ENCODE measurements at places on chromosomes 5 and 9.

DNA sequence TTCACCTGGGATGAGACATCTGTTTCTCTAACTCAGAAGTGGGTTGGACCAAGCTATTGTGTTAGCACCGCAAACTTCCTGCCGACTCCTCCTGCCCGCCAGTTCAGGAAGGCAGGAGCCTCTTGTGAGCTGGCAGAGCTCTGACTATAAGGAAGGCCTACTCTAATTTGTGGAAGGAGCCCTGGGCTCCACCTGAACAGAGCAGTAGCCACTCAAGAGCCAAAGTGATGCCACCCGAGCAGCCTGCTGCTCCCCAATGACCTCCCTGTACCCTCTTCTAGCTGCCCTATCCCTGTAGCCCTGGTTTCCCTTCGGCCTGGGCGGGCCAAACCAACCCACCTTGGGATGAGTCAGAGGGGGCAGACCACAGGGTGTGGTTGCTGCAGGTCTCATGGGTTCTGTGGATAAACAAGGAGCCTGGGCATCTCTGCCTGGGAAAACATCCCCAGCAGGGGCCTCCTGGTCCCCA lies 81.6 kb downstream of the PSD2 start:
- no peak for DNase-seq

DNA sequence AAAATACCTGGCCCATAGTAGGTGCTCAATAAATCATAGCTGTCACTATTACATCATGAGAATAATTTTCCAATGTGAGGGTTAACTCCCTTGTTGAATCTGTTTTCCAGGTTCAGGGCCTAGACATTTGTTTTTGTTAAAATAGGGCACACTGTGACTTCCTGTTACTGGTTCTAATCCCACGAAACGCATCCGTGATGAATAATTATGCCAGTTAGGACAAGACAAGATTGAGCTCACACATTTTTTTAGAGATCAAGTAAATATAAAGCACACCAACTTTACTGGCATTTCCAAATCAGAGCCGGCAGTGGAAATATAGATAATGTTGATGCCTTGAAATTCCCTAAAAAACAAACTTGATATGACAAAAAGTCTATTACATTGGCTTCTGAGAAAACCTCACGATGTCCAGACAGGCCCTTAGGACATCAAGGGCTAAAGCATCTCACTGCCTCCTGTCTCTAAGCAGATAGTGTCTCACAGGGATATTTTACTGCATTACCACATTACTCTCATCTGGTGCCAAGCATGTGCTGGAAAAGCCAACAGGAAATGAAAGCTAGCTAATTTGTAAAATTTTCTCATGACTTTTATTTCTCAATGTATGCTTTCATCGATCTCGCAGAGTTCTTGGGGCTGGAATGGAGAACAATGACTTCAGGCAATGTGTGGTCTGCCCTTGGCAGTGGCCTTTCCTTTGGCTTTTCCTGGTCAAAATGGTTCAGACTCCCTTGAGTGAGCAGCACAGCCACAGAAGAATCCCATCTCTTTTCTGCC lies 414.3 kb upstream of the PAPPA start:
- no peak for DNase-seq

DNA sequence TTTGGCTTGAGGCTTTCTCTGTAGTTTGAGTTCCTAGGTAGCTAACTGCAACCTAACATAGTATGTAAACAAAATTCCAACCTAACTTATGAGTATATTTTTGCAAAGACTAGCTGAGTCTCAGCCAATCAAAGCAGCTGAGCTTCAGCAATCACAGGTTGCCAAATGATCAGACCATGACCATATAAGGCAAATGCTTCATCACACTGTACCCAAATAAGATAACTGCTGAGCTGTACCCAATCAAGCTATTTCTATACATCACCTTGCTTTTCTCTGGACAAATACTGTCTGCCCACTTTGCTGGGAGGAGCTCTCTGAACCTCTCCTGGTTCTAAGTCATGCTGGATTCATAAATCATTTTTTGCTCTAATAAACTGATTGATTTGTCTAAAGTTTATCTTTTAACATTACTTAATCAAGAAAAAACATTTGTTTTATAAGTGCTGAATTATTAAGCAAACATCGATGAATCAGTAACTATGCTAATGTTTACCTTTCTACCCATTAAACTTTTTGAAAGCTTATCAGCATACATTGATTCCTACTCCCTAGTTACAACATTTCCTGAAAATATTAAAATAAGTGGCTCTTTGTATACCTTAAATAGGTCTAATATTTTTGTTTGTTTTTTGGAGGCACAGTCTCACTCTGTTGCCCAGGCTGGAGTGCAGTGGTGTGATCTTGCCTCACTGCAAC lies 129.7 kb upstream of the PCA3 start:
- DNase-seq = no peak

- DNase-seq = no peak
Observed at GRCh38 chr5:132750471-132751230, 3.4 kb downstream of the CCNI2 start.

- no peak for DNase-seq
Observed at GRCh38 chr5:5512543-5512942, 90.1 kb downstream of the ICE1 start.

GRCh38 chr5:32323741-32324140 lies 11.0 kb upstream of the MTMR12 start:
- DNase-seq = no peak

- DNase-seq = no peak
Observed at GRCh38 chr5:125870256-125870655, 553.0 kb upstream of the GRAMD2B start.

DNA sequence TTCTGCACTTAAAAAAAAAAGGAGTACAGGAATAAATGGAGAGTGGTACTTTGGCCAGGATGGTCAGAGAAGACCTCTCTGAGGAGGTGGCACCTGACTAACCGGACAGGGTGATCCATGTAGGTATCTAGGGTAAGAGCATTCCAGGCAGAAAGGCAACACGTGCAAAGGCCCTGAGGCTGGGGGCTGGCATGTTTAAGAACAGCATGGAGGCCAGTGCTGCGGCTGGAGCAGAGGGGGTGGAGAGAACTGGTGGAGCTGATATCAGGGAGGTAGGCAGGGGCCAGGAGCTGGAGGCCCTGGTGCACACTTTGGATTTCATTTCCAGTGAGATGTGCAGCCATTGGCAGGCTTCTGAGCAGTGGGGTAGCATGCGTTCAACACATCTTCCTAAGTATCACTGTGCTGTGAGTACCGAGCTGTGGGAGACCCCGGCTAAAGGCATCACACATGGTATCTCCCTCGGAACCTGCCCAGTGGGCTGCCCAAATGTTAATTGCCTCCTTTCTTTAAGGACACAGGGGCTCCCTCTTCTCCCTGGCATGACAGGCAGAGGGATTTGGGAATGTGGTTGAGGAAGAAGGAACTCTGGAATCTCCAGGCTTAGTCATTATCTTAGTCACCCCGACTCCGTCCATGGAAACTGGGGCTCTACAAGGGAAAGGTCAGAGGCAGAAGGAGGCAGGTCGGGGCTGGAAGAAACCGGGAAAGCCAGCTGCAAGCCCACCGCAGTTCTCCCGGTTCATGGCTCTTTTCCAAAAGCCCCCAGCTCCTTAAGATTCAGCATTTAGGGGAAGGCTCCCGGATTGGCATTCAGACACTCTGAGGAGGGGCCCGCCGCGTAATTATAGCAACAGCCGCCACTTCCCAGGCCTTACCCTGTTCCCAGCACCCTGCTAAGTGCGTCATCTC lies 18.6 kb downstream of the SLC6A7 start:
- no peak for DNase-seq

DNA sequence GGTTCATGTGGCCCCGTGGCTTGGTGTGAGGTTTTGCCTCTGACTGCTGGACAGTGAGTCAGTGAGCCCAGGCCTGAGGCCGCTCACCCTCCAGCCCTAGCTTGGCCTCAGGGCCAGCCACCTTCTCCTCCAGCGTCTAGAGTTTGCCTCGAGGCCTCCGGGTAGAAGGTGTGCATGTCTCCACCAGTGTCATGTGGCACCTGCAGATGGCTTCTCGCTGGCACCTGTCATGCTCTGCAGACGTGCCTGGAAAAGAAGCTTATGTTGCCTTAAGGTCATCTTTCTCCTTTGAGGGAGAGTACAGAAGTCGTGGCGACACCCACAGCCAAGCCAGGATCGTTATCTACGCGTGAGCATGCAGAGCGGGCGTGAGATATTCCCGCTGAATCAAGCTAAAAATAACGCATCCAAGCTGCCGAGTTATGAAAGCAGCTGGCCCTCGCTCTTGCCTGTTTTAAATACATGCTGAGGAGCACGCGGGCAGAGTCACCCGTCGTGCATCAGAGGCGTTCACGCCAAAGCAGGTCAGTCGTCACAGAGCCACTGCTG lies 79.7 kb upstream of the FCN2 start:
- no peak for DNase-seq

DNA sequence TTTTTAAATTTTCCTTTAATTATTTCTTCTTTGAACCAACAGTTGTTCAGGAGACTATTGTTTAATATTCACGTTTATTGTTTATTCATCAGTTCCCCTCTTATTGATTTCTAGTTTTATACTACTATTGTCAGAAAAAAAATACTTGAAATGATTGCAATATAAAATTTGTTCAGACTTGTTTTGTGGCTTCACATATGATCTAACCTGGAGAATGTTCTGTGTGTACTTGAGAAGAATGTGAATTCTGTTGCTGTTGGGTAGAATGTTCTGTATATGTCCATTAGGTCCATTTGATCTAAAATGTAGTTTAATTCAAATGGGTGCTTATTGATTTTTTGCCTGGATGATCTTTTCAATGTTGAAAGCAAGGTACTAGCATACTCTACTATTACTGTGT lies 408.7 kb upstream of the RIOK2 start:
- no peak for DNase-seq

DNA sequence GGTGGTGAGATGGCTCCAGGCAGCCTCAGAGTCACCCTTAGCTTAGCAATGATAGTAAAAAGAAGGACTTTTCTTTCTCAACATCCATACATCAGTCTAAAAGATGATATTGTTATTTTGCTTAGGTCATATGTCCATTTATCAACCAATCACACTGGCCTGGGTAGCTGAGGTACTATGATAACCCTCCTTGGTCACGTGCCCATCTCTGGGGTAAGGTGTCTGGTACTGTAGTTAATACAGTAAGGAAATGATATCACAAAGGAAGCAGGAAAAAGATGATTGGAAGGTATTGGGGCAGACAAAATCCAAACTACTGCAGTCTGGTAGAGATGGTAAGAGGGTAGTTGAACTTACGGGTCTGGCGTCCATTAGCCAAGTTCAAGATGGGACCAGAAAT lies 5.1 kb upstream of the SMAD5 start:
- no peak for DNase-seq

All from activated T-helper 1 cell treated with anti-CD3 and anti-CD28 coated beads, Interleukin-2, amount 50 U/mL, for 16 hours (primary cell).